ENCODE measurements at places on chromosomes 2 and 18.

- no peak for DNase-seq
Observed at GRCh38 chr2:43218702-43219382, 7.6 kb downstream of the ZFP36L2 start.

GRCh38 chr2:232363784-232364615 lies 14.6 kb upstream of the ALPP start:
- no peak for DNase-seq

- no peak for DNase-seq
Observed at GRCh38 chr18:9156604-9157249, 20.1 kb downstream of the ANKRD12 start.

GRCh38 chr2:217085543-217085942 lies 225.7 kb upstream of the TNP1 start:
- DNase-seq: no peak

DNA sequence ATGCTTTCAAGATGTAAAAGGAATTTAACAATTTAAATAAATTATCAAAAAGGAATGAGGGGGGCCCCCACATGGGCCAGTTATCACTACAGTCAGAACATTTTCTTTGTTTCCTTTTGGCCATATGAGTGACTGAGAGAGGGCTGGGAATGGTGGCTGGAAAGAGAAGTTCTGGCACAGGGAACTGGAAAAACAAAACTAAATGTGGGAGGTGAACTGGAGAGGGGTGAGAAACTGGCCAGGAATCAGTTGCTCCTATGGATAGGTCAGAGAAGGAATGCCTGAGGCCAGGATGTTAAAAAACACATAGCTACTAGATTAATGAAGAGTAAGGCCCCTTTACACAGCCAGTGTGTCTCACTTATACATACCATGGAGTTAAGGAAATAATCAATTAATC lies 121.0 kb downstream of the RBMS1 start:
- no peak for DNase-seq

DNA sequence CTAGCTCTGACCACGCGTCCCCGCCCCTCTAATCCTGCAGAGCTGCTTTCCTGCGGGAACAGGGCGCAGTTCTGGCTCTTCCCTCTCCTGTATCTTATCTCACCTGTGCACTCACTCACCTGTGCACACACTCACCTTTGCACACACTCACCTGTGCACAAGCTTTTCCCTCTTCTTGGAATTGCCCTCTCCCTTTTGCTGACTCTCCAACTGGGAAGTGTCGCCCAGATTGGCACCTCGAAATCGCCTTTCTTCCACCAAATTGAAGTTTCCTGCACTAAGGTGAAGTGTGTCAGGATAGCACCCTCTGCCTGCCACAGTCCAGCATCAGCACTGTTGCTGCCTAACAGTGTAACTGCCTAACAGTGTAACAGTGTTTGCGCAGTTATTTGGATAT lies 566 bp upstream of the CMPK2 start:
- no peak for DNase-seq

DNA sequence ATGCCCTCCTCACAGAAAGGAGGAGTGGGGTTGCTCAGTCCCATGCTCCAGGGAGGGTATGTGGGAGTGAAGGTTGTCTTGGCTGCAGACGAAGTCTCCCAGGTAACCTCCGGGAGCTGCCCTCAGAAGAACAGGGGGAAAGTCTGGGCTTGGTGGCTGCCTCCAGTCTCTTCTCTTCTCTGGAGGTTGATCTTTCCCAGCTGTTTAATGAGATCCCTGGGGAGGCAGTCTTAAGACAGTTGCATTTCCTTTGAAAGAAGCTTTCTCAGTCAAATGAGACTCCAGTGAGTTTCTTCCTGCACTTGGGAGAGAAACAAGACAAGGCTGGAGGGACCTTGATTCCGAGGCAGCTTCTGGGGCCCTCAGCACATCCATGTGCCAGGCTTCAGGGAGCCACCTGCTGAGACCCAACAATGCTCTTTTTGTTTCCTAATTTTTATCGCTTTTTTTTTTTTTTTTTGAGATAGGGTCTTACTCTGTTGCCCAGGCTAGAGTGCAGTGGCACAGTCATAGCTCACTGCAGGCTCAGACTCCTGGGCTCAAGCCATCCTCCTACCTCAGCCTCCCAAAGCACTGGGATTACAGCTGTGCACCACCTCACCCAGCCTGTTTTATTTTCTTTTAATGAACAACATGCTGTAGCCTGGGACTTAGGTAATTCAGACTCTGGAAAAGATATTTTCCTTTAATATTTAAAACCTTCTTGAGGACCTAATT lies 71.7 kb upstream of the TPO start:
- no peak for DNase-seq

- DNase-seq: no peak
Observed at GRCh38 chr18:70195852-70196434, 9.5 kb downstream of the RTTN start.

- DNase-seq: no peak
Observed at GRCh38 chr2:181954538-181954883, 31.1 kb upstream of the PPP1R1C start.

GRCh38 chr2:171086352-171087290 lies 74.1 kb downstream of the TLK1 start:
- no peak for DNase-seq

All from NCI-H2107 (cell line).